MG63 (cell line): ENCODE measurements at places on chromosomes 16 and 17.

GRCh38 chr17:20083156-20083859, 74.1 kb downstream of the SPECC1 start:
- DNase-seq = no peak

GRCh38 chr16:81885976-81886586, 107.0 kb downstream of the PLCG2 start:
- no peak for DNase-seq

GRCh38 chr17:75524269-75524969, 1.1 kb upstream of the LLGL2 start:
- no peak for DNase-seq

DNA sequence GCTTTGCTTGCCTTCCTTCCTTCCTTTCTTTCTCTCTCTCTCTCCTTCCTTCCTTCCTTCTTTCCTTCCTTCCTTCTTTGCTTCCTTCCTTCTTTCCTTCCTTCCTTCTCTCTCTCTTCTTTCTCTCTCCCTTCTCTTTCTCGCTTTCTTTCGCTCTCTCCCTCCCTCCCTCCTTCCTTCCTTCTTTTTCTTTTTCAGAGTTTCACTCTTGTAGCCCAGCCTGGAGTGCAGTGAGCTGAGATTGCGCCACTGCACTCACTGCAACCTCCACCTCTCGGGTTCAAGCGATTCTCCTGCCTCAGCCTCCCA, 17.9 kb downstream of the FOXJ1 start:
- DNase-seq = no peak
